Fibroblast of skin of left biceps (primary cell): ENCODE measurements at places on chromosomes 16 and 17.

DNA sequence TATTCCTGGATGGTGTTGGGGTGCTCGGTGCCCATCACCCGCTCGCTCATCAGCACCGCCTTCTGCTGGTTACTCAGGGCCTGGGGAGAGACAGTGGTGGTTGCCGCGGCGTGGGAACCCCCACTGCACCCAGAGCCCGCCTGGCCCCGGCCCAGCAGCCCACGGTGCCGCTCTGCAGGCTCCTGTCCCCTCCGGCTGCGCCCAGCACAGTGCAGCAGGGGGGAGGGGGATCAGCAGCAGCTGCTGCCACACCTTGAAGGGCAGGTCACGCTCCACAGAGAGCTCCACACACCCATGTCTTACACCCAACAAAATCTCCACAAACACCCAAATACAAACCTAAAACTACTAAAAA is 18.8 kb downstream of the CLUH start:
- DNase-seq: no peak

- no peak for DNase-seq
These were observed 34.6 kb upstream of the PVALEF start for GRCh38 chr17:81130385-81131361.

- no peak for DNase-seq
These were observed 187.3 kb downstream of the LGALS9B start for GRCh38 chr17:20280051-20280450.

DNA sequence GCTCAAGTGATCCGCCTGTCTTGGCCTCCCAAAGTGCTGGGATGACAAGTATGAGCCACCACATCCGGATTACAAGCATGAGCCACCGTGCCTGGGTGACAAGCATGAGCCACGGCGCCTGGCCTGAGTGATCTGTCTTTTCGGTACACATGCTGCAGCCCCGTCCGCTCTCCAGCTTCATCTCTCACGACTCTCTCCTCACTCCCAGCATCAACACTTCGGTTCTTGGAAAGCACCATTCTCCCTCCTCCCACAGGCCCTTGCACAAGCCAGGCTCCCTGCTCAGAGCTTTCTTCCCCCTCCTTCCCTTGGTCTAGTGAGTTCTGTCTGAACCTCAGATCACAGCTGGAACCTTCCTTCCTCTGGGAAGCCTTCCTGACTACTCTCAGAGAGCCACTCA is 6.5 kb upstream of the NCBP3 start:
- no peak for DNase-seq

- DNase-seq: no peak
These were observed 58.3 kb downstream of the SPACA3 start for GRCh38 chr17:33049781-33050414.
